ENCODE measurements at places on chromosomes 11 and 22.

GRCh38 chr11:131070365-131070764, 154.1 kb upstream of the SNX19 start:
- no peak for DNase-seq

DNA sequence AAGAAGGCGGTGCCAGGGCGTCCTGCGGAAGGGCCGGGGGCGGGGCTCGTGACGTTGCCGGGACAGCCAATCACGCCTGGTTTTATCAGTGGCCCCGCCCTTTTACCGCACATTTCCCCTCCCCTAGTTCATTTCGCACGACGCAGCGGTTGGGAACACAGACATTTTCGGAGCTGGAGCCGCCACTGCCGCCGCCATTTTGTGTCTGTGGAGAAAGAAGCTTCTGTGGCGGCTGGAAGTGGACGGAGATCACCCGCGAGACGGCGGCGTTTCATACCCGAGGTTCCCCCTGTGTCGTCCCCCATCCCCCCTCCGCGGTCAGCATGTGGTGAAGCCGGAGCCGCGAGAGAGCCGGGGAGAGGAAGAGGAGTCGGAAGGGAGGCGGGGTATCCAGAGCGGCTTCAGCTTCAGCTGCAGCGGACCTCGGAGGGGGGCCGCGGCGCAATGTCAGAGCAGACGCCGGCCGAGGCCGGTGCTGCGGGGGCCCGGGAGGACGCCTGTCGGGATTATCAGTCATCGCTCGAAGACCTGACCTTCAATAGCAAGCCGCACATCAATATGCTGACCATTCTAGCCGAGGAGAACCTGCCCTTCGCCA, at the start of gene PCF11:
TSS of gene PCF11 (plus strand) at position 136 of the 598 bp plus-strand sequence. CDS start at position 445, 309 bp downstream.
- no peak for DNase-seq

DNA sequence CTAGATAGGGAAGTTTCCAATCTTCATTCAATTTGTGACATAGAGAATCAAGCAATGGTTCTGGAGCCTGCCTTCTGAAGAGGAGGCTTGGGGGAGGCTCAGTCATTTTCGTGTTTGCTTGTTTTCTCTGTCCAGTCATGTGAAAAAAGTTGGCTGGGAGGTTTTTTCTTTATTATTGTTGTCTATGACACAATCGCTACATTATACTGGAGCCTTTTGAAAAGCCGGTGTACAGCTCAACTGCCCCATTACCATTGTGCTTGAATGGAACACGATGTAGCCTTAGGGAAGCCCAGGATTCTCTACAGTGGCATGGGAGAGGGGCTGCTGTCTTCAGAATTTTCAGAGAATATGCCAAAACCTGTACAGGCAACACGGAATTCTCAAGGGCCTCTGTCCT, 57.9 kb upstream of the NCAM1 start:
- no peak for DNase-seq

DNA sequence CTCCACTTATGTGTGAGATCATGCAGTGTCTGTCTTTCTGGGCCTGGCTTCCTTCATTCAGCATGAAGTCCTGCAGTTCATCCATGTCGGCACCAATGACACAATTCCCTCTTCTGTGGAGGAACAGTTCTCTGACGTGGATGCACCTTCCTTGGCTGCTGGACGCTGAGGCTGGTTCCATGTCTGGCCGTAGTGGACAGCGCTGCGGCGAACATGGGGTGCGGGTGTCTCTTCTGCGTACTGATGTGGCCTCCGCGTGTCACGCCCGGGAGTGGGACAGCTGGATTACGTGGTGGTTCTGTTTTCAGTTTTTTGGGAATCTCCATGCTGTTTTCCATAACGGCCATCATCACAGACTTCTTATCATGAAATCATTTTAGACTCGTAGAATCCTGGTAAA, 16.9 kb upstream of the MUC2 start:
- DNase-seq: no peak
